ENCODE measurements at places on chromosomes 12 and 14.

DNA sequence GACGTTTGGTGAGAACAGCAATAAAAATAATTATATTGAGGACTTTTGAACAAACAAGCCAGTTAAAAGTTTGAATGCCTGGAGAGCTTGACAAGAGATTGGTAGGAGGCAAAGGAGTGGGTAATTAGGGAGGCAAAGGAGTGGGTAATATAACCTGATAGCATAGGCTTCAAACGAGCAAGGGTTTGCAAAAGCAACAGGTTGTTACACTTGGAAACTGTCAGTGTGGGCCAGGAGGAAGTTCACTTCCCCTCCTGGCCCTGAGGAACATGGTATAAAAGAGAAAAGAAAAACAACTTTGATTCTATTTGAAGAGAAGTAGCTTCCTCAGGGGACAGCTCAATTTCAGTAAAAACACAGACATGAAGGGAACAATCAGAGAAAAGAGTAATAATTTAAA is 121.7 kb downstream of the CCER1 start:
- no peak for DNase-seq

DNA sequence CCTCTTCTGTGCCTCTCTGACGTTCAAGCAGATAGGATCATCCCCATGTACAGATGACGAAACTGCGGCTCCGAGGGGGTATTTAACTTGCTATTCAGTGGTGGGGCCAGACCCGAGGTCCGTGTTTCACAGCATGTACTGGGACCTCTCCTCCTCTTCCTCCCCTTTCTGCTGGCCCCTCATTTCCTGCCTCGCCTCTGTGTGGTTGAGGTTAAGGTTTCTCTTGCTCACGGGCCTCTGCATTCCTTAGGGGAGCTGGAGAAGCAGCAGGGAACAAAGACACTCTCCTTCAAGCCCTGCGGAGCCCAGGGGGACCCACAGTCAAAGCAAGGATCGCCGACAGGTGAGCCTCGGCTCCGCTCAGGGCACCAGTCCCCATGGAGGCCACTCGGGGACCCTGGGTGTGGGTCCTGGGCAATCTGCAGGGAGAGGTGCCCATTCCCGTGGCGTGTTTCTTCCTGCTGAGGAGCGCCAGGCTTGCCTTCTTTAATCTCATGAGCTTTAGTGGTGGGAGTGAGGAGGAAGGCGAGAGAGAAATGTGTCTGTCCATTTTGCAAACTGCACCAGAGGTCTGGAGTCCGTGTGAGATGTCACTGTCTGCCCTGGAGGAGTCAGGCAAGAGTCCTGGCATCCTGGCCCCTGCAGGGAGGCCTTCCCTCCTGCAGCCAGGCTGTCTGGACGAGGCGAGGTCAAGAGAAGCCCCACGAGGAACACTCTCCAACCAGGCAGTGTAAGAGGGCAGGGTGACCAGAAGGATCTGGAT is 45.0 kb downstream of the SLC6A12 start:
- DNase-seq: peak; percentile 22

DNA sequence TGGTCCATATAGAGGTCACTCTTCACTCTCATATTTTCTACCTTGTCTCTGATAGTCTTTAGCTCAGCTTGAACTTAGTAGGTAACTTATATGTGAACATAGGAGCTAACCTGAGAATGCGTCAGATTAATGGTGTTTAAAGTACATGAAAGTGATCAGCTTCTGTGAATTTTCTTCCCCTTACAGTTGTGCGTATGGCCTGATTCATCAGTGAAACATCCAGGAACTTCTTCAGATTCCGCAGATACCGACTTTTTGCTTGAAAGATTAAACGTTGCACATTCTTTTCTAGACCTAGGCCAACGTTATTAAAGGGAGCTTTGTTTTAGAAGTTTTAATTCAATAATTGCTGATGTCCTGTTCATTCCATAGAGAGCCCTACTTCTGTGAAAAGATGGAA is 1945.1 kb upstream of the SEL1L start:
- no peak for DNase-seq

- peak; percentile 44 for DNase-seq
Observed at GRCh38 chr12:15700595-15700994, 88.6 kb downstream of the EPS8 start.

DNA sequence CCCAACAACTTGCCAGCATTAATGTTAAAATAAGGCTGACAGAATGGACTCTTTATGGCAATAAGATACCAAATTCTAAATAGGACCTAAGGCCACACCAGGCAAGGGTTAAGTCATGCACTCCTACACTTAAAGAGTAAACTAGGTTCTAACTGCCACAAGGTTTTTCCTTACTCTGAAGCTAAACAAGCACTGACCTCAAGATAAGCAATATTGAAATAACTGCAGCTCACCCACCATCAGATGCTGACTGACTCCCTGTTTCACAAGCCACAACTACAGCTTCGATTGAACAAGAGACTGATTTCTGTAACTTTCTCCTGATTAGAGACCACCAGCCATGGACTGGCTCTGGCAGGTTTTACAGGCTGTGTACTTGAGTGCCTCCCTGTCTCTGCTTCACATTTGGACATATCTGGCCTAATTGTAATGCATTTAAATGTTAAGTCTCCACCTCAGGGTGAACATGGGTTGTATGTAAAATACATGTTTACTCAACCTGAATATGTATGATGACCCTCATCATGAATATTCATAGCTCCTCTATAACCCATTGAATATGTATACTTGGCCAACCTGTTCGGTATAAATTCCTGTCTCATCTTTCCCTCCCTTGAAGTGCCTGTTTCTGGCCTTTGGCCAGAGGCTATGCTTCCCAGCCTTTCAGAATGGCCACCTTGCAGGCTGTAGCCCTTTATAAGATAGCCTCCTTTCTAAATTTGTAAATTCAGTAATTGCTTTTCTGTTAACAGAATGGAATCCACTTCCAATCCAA is 70.5 kb upstream of the DAAM1 start:
- no peak for DNase-seq

GRCh38 chr12:44227616-44228015 is 391.7 kb downstream of the TMEM117 start:
- DNase-seq: no peak

GRCh38 chr12:42760550-42760949 is 171.0 kb upstream of the PRICKLE1 start:
- no peak for DNase-seq

DNA sequence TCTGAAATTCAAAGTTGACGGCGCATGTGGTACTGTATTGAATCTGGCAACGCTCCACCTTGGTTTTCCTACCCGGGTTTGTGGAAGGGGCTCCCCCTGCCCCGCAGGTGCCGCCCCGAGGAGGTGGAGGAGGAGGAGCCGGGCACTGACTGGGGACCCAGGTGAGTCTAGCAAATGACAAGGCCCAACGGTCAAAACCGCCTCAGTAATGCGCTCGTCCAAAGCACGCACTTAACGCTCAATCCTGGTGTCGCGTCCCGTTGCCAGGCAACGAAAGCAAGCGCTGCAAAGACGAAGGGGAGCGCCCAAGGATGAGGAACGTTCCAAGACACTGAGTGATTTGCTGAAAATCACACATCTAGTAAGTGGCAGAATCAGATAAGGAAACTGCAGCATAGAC is 24.0 kb upstream of the CLEC4E start:
- no peak for DNase-seq

DNA sequence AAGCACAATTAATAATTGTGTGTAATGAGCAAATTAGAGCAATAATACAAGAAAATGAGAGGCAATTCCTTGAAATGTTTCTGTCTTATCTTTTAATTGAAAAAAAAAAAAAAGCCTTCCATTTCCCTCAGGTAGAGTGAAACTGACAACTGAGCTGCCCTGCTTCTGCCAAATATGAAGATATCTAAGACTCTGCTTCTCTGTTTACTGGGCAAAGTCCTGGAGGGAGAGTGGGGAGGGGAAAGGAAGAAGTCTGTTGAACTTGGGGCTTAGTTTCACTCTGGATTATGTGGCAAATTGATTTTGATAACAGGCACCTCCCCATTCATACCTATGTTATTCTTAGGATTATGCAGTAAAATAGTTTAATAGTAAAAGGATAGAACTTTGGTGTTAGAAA is 364.9 kb downstream of the NRXN3 start:
- no peak for DNase-seq

DNA sequence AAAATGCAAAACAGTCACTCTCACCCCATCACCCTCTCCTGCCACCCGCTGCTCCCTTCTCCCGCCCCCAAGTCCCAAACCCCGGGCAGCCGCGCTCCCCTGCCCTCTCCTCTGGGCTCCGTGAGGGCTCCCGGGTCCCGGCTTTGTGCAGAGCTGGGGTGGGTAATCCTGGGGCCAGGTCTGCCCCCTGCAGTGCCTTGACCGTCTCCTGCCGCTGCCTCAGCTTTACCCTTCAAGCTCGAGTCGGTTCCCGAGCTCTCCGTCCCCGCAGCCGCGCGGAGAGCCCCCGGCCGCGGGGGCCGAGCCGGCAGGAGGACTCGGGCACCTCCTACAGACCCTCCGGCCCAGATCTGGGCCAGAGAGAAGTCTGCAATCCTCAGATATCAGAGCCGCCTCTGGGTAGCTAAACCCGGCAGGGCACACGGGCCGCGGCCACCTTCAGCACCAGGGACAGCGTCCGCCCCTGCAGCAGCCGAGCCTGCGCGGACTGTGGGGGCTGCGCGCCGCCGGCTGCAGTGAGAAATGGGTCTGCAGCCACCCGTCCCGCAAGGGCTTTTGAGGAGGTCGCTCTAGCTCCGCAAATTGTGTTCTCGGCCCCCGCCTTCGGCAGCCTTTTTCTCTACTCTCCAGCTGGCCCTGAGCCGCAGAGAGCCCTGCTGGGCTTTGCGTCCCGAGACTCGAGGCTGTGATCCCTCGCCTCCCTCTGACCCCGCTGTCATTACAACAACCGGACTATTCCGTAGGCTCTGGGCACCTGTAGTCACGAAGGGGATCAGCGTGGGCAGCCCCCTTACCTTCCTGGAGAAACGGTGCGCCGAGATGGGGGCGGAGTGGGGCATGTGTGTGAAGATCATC is 1.2 kb downstream of the PRMT8 start:
- peak; percentile 68 for DNase-seq

GRCh38 chr14:85597701-85598100 is 67.8 kb downstream of the FLRT2 start:
- DNase-seq: no peak

DNA sequence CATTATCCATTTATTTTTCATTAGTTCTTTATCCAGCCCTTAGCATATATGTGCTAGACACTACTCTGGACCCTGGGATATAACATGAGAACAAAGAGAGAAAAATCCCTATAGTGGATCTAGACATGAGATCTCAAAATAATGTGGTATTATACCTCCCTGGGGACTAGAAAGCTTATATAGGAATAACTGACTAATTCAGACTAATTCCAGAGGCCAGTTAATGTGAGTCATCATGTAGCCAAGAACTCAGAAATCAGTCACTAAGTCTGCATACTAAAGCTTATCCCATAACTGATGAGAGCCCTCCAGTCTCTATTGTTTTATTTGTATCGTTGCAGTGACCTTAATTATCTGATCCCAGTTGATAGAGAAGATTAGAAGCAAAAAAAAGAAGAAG is 267.1 kb upstream of the RGS6 start:
- no peak for DNase-seq

DNA sequence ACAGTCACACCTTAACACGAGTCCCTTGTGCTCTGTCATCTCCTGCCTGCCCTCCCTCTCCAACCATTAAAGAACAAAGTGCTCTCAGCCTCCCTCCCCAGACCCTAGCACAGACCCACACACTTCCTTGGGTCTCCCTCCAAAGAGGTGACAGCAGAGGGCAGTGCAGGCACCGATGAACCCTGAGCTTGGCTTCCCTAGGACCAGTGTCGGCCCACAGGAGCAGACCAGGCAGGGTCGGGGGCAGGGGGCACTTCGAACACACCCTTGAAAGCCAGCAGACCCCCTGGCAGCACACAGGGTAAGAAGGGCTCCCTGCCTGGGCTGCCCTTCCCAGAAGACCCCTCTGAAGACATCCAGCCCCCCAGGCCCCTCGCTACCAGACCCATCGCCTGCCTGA is 7.0 kb downstream of the CDK2AP1 start:
- DNase-seq: peak; percentile 34

GRCh38 chr12:110849221-110849620 is 2.4 kb downstream of the CCDC63 start:
- no peak for DNase-seq

GRCh38 chr12:15152456-15152855 is 68.8 kb downstream of the RERG start:
- no peak for DNase-seq

DNA sequence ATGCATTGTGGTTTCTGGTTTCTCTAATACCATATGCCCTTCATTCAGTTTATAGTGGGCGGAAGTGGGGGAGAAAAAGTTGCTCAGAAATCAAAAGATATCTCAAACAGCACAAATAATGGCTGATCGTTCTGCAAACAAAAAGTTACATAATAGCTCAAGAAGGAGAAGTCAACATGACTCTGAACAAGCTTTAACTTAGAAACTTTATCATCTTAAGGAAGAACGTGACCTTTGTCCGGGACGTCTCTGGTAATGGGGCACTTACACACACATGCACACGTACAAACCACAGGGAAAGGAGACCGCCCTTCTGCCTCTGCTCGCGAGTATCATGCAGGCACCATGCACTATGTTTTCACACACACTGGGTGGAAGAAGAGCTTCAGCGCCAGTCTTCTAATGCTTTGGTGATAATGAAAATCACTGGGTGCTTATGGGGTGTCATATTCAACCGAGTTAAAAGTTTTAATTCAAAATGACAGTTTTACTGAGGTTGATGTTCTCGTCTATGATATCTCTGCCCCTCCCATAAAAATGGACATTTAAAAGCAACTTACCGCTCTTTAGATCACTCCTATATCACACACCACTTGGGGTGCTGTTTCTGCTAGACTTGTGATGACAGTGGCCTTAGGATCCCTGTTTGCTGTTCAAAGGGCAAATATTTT is 4.7 kb downstream of the FOS start:
- DNase-seq: no peak

GRCh38 chr12:462936-463705 is 3.4 kb downstream of the B4GALNT3 start:
- DNase-seq: no peak

- DNase-seq: no peak
Observed at GRCh38 chr14:64340560-64341196, 46.5 kb upstream of the ESR2 start.

GRCh38 chr14:77040741-77041653 is 12.5 kb upstream of the IRF2BPL start:
- DNase-seq: no peak

GRCh38 chr14:41362139-41362538 is 244.5 kb upstream of the LRFN5 start:
- DNase-seq: no peak

DNA sequence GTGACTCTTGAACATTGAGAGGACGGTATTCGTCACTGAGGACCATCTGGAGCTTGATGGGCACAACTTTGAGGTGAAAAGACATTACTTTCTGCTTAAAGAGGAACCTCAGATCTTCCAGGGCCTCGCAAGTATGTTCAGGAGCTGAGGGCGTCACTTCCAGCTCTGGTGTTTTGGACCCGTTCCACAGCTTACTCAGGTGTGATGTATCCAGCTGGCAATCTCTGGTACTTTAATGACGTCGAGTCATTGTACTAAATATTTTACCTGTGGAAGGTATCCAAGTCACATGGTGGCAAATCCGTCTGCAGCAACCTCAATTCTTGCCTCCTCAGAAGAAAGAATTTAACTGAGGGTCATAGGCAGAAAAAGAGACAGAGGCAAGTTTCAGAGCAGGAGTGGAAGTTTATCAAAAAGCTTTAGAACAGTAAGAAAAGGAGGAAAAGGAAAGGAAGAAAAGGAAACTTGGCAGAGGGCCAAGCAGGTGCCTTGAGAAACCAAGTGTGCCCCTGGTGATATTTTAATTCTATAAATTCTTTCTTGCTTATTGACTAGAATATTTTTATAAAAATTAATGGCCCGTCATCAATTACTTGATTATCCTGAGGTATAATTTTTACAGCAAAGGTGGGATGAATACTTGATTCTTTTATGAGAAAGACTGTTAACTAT is 250.6 kb downstream of the AEBP2 start:
- no peak for DNase-seq
